ENCODE measurements at places on chromosomes 1 and 21.

DNA sequence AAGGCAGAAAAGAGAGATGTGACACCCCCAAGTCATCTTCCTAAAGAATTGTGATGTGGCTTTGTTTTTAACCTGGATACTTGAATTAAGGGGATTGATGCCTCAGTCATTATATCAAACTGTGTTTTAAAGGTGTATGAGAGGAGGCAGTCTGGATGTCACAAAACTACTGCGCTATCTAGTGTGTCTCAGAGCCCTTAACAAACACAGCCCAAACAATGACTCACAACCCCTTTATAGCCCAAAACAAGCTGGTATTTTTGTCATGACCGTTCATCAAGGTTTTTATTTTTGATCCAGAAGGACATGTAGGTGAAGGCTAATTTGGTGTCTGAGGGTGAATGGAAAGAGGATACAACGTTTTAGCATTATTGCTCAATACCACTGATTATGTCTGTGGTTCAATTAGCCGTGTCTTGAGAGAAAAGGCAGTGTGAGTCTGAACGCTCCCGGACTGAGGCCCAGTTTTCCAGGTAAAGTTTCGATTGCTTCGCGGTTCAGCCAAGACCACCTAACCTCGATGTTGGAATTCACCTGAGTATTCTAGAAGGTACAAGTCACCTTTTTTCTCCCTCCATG lies 71.6 kb downstream of the SGIP1 start:
- no peak for DNase-seq

DNA sequence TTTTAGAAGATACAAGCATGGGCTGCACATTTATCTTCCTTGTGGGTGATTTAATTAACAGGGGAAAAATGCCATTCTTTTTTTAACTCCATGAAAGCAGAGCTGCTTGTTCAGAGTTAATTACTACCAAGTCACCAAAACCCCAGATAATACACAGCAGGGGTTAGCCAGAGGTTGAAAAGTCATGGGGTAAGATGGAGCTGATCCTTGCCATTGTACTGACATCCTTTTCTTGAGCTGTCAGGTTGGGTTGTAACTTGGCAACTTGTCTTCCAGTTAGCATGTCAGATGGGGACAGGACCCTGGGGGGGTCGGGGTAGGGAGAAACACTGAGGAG lies 257.2 kb upstream of the HOOK1 start:
- DNase-seq = no peak

DNA sequence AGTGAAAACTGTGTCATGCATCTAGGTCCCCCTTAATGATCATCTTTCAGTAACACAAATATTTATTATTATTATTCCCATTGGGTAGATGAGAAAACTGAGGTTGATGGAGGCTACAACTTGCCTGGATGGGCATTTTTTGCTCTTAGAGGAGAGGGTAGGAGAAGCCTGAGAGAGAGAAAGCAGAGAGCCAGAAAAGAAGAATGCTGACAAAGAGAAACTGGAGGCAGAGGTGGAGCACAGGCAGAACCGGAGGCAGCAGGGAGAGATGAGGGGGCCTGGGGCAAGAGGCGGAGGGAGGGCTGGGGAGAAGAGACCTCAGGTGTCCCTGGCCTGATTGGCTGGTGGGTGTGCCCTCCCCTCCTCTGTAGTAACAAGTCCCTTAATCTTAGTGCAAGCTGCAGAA lies 4.1 kb downstream of the BLACAT1 start:
- DNase-seq = no peak

GRCh38 chr1:244960904-244961303 lies 96.6 kb upstream of the HNRNPU start:
- no peak for DNase-seq

DNA sequence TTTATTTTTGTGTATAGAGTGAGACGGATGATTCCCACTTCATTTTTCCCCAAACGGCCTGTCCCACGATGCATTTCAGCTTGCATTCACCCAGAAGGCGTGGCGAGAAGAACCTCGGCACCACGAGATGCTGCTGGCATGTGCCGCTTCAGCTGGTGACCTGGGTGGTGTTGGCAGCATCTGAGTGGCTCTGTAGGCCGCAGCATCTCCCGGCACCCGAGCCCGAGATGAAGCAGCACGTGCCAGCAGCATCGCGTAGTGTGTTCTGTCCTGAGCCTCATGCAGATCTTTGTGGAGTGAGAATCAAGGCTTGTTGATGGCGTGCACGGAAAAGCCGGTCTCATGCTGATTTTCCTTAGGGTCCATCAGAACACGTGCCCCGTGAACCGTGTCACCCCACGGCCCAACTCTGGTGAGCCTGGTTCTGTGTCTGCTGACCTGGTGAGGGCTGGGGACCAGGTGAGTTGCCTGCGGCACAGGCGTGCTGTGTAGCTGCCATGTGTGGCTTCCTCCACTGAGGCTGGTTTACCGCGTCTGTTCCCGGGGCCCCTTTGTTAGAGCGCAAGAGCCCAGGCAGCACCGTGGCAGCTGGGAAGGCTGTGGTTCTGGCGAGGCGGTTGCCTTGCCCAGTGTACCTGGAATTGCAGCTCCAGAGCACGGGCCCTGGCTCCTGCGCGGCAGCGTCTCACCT lies 16.7 kb downstream of the SLX9 start:
- DNase-seq = no peak

- DNase-seq = no peak
Observed at GRCh38 chr1:155184835-155185782, 11.5 kb downstream of the TRIM46 start.

DNA sequence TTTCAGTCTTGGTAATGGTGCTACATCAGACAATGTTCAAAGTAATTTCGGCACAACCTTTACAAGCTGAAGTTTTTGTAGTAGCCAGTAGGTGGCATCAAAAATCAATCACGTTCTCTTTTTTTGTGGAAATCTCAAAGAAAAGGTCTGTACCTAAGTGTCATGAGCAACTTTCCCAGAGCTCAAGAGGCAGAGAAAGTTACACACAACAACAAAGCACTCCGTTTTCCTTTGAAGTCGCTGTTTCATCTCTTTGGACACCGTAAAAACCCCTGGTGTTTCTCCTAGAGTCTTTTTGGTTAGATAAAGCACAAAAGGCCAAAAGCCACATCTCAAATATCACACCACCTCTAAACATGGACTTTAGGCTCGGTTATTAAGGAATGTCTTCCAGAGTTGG lies 131.6 kb downstream of the LHX8 start:
- DNase-seq = peak; percentile 2

- no peak for DNase-seq
Observed at GRCh38 chr1:33163621-33164519, 18.0 kb downstream of the TRIM62 start.

DNA sequence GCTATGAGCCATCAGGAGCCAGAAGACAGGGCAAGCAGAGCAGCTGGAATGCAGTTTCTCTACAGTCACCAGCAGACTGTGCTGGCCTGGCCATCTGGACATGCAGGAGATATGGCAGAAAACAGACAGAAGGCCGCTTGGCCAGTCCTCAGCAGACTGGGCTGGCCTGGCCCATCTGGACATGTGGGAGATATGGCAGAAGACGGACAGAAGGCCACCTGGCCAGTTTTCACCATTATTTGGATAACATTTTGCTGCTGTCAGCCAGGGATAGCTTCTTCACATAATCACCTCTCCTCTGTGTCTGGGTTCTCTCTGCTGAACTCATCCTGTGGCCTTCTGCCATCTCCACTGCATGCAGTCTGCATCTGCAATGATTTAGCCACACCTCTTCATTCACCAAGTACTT lies 25.0 kb upstream of the CACYBP start:
- DNase-seq = no peak

- no peak for DNase-seq
Observed at GRCh38 chr1:227785805-227786671, 29.4 kb upstream of the PRSS38 start.

- DNase-seq = no peak
Observed at GRCh38 chr1:118979754-118980575, 8.2 kb downstream of the TBX15 start.

DNA sequence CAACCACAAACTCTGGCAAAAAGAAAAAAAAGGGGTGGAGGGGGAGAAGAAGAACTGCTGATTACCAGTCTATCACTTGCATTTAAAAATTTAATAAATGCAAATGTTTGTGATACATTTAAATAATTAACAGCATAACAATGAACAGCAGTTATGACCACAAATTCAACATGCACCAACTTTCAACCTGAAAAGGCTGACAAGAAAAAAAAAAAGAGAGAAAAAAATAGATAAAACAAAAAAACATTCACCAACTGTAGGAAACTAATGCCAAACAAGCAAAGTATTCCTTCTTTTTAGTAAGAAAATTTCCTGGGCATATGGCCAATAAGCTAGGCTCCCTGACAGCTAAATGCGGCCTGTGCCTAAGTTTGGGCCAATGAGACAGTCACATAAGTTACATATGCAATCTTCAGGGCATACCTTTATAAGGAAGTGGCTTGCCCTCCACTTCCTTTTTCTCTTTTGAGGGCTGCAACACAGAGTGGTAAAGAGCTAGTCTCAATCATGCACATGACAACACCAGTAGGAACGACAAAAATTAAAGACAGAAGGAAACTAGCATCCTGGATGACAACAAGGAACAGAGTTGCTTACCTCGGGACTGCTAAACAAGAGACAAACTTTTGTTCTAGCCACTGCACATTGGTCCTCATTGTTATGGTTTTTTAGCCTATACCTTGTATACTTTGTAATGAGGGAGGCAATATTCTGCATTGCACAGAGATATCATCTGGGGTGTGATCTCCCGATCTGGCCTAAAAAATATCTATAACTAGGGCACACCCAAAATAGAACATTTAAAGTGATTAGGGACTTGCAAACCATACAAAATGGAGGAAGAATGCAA lies 24.2 kb upstream of the PHTF1 start:
- DNase-seq = no peak

DNA sequence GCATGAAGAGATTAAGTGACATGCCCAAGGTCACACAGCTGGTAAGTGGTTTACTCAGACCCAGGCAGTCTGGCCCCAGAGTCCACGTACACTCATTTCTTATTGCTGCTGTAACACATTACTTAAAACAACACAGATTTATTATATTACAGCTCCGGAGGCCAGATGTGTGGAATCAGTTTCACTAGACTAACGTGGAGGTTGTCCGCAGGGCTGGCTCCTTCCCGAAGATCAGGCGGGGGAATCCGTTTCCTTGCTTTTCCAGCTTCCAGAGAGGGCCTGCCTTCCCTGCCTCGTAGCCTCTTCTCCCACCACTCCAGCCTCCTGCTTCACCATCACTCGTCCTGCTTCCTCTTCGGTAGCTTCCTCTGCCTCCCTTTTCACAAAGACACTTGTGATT lies 81.2 kb downstream of the KCNN3 start:
- DNase-seq = no peak

- DNase-seq = no peak
Observed at GRCh38 chr1:173525926-173526325, 48.8 kb downstream of the PRDX6 start.

DNA sequence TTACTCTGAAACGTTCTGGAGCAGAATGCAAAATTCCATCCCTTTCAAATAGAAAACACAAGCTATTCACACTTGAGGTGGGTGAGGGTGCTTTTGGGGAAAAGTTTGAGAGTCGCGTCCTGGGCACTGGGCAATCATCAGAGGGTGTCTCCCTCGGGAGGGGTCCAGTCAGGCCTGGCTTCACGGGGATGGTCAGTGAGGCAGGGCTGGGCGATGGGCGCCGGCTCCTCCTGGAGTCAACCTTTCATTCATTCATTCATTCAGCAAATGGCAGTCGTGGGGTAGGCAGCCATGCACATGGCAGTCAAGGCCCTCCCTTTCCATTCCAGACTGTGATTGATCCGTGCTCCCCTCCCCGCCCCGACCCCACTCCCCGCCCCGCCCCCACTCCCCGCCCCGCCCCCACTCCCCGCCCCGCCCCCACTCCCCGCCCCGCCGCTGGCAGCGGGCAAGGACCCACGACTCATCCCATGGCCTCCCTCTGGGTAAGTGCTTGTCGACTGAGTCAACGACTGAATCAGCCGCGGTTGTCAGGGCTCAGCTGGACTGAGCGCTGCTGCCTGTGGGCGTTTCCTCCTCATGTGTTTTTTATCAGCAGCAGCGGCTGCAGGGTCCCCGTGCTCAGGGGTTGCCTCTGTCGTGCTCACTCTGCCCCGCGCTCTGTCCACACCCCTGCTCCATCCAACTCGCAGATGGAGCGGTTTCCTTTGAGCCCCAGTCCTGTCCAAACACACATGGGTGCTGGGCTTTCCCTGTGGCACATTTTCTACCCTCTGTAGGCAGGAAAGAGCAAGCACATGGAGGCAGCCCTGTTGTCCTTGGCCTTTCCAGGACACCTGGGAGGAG lies 12.5 kb upstream of the SPSB1 start:
- DNase-seq = peak; percentile 92

DNA sequence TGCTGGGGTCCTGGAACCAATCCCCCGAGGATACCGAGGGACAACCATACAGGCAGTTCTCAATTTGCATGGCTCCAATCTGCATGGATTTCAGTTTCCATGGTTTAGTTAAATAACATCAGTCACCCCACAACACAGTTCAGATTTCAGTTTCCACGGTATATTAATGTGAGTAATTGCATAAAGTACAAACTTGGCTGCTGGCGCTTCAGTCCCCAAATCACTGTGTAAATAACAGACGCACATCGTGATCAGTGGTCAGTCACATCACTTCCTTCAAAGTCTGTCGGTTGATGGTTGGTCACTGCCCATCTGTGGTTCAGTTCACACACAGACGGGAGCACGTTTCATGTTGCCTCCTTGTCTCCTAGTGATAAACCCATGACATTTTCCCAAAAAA lies 66.4 kb upstream of the LPGAT1 start:
- no peak for DNase-seq

GRCh38 chr21:33894736-33895288 lies 20.8 kb downstream of the ATP5PO start:
- DNase-seq = peak; percentile 81

DNA sequence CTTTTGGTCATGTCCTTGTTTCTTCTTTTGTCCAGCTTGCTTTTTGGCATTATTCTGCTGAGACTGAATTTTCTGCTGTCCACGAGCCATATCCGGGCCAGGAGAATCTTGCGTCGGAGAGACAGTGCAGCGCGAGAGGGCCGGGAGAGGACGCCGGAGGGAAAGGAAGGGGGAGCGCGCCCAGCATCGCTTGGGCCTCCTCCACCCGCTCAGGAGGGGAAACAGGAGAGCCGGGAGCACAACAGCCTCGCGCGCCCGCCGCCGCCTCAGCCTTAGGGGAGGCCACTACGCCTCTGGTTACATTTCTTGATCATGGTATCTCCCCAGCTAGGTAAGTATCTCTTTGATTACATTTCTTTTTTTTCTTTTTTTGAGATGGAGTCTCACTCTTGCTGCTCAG lies 7.4 kb upstream of the DEGS1 start:
- no peak for DNase-seq

- no peak for DNase-seq
Observed at GRCh38 chr21:44709426-44710293, 1.7 kb downstream of the TSPEAR start.

GRCh38 chr1:7560128-7560527 lies 211.0 kb upstream of the VAMP3 start:
- DNase-seq = no peak

- peak; percentile 88 for DNase-seq
Observed at GRCh38 chr1:221439747-221440501, 302.0 kb downstream of the DUSP10 start.

DNA sequence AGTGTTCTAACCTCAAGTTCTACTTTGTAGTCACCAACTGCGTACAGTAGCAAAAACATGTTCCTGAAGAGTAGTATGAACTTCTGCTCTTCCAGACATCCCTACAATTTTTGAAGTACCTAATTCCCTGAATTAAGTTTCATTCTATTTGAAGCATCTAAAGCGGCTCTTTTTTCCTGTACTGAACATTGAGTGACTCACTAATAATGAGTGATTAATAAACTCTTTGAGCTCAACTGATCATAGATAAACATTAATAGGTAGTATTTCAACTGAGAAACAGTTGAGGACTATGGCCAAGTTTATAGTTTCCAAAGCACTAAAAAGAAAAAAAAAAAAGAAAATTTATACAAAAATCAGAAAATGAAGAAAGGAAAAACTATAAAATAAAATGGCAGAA lies 683.1 kb downstream of the LTN1 start:
- DNase-seq = no peak

GRCh38 chr1:29648026-29648425 lies 411.7 kb downstream of the PTPRU start:
- no peak for DNase-seq

Data from fibroblast of the conjunctiva (primary cell).